ENCODE measurements at places on chromosomes 16 and 17.

DNA sequence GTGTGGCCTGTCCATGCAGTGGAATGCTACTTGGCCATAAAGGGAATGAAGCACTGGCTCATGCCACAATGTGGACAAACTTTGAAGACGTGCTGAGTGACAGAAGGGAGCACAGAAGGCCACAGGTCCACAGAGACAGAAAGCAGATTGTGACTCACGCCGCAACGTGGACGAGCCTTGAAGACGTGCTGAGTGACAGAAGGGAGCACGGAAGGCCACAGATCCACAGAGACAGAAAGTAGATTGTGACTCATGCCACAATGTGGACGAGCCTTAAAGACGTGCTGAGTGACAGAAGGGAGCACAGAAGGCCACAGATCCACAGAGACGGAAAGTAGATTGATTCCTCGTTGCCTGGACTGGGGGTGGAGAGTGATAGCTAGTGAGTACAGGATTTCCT is 19.2 kb downstream of the ZC3H18 start:
- DNase-seq, result no peak

- DNase-seq, result no peak
Observed at GRCh38 chr17:12620200-12620720, 45.4 kb upstream of the MYOCD start.

GRCh38 chr16:24975428-24975889 is 39.7 kb downstream of the ARHGAP17 start:
- DNase-seq, result no peak

- no peak for DNase-seq
Observed at GRCh38 chr17:57868007-57868909, 18.4 kb upstream of the MRPS23 start.

- DNase-seq, result peak; percentile 66
Observed at GRCh38 chr17:32142857-32143526, 690 bp downstream of the RHOT1 start.

DNA sequence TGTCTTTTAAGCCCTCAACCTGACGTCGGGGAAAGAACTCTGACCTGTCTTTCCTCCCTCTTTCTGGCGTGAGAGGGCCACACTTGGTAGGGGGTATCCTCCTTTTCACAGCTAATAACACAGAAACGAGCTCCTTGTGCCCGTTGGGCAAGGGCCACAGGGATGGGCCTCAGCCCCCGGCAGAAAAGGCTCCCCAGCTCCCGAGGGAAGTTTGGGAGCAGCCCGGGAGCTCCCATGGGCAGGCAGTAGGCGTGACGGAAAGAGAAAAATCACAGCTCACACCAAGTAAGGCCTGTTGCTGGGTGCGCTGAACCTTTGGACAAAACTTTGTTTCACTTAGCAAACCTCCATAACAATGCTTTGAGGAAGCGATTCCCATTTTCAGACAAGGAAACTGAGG is 82.8 kb upstream of the MED9 start:
- DNase-seq, result no peak
